ENCODE measurements at places on chromosomes 11 and 22.

DNA sequence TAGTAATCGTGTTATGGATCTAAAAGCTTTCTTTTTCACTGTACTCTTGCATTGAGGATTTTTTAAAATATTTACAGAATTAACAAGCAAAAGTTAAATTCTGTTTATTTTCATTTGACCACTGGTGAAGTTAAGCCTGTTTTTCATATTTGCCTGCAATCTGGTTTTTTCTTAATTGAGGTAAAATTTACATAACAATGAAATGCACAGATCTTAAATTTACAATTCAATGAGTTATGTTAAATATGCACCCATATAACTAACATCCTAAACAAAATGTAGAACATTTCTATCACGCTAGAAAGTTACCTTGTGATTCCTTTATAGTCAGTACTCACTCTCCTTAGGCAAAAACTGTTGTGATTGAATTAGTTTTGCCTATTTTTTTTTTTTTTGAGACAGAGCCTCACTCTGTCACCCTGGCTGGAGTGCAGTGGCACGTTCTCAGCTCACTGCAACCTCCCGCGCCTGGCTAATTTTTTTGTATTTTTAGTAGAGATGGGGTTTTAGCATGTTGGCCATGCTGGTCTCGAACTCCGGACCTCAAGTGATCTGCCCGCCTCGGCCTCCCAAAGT lies 54.5 kb upstream of the WEE1 start:
- no peak for DNase-seq

DNA sequence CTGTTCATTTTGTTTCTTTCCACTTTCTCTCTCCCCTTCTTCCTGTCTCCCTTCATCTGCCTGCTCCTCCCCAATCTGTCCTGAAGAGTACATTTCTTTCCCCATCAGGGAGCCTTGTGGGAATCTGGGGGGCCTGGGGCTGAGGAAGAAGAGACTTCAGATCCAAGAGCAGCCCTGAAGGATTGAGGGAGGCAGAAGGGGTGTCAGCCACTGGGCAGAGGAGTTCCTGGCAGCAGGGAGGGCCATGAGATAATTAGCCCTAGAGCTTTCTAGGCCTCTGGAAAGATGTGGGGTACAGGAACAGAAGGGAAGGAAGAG lies 24.4 kb upstream of the OAF start:
- DNase-seq = no peak

DNA sequence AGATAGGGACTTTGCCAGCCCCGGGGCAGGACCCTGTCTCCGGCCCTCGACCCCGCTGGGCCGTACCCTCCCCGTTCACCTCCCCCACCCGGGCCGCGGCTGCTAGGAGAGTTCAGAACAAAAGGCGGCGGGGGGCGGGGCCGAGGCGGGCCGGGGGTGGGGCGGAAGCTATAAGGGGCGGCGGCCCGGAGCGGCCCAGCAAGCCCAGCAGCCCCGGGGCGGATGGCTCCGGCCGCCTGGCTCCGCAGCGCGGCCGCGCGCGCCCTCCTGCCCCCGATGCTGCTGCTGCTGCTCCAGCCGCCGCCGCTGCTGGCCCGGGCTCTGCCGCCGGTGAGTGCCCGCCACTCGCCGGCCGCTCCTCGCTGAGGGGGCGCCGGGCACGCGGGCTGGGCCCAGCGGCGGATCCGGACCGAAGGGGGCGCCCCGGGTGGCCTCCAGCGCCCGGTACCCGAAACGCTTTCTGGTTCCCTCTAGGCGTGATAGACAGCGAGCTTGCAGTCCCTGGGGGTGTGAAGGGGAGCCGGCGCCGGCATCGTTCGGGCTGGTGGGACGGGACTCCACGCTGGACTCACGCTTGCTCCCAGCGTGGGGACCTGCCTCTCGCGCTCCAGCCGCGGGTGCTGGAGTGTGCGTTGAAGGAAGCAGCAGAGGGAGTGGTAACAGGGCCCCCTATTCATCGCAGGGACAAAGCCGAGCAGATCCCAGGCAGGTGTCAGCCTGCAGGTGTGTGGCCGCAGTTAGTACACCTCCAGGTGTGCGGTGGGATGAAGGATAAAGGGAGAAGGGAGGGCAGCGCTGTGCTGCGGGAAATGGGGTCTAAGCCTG lies at the start of gene MMP11:
MMP11 (plus strand) TSS at position 201 of the 825 bp plus-strand sequence; CDS start at position 223, 22 bp downstream.
- DNase-seq = peak; percentile 86

GRCh38 chr11:70872955-70873735 lies 379.2 kb downstream of the SHANK2 start:
- peak; percentile 73 for DNase-seq

- peak; percentile 62 for DNase-seq
Measured at GRCh38 chr11:64850979-64851567, 6.6 kb upstream of the CDC42BPG start.

- DNase-seq = no peak
Measured at GRCh38 chr11:2393941-2394817, 6.4 kb upstream of the TSSC4 start.

DNA sequence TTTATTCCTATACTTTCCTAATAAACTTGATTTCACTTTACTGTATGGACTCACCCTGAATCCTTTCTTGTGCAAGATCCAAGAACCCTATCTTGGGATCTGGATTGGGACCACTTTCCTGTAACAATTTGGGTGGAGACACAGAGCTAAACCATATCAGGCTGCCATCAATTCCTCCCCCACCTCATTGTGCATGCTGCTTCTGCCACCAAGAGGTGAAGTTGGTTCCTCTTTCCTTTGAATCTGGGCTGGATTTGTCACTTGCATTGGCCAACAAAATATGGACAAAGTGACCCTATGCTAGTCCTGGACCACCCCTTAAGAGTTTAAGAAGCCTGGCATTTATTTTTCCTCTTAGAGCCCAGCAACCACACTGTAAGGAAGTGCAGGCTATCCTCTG lies 39.4 kb upstream of the CEP295 start:
- no peak for DNase-seq

- DNase-seq = no peak
Measured at GRCh38 chr11:119511614-119512306, 88.8 kb upstream of the THY1 start.

DNA sequence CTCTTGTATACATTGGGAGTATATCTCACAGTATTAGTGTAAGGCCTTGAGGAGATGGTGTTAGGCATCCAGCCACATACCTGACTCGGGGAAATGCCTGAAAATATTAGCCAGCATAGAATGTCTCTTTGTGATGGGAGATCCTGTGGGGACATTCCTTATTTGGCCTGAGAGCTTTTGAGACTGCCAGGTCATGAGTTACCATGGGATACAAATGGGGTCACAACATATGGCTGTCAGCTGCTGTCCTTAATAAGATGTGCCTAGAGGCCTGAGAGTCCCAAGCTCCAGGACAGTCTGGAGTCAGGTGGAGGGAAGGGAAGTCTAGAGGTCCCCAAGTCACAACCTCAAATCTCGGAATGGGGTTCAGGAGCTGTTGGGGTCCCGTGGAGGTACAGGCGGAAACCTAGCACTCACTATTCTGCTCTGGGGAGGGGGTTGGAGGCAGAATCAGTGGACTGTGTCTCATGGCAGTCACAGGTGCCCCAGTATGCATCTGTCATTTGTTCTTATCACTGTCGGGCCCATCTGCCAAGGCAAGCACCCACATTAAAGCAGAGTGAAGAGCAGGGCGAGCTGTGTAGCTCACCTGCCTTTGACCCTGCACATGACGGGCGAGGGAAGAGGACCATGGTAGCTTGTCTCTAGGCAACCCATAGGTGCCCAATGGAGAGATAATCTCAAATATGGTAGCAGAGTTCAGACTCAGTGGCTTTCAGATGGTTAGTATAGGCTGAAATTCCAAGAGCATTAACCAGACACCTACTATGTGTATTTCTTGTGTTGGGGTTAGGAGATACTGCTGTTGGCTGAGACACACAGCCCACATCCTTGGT lies 29.9 kb downstream of the KCNQ1OT1 start:
- DNase-seq = no peak

DNA sequence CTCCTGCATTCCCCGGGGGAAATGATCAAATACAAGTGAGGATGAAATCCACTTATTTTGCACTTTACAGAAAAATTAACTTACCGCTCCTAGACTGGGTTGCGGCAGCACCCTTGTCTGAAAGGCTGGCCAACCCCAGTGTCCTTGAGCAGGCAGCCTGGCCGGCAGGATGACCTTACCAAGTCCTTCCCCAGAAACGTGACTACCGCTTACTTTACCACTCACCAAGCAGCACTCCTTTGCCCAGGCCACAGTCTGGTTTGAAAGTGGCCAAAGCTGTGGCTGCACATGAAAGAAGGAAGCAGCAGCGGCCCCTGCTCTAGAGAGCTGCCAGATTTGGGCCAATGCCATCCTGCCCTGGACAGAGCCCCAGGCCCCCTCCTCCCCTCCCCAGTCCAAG lies 20.3 kb downstream of the MYH9 start:
- no peak for DNase-seq

- DNase-seq = peak; percentile 65
Measured at GRCh38 chr11:117819096-117820040, 5.2 kb downstream of the FXYD2 start.

DNA sequence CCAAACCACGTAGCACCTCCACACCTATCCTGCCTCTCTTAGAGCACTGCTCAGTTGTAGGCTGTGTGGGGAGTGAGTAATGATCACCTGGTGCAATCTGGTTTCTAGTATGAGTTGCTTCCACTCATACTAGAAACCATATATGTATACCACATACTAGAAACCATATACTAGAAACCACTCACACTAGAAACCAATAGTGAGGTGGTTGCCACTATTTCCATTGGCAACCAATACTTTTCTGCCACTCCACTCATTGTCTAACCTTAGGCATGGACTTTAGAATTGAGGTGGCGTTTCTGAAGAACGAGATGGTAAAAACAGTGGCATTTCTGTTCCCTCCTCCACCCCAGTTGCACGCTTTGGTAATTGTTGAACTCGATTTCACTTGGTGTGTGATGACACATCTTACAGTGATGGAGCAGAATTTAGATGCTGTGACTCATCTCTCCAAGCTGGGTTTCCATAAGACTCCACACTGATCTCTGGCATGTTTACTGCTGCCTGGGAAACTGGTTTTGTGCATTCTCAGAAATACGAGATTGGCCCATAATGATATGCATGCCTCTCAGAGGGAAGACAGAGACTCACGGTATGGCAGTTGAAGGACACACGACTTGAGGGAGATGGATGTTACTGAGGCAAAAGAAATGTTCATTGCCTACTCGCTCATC lies 82.9 kb downstream of the KIRREL3 start:
- DNase-seq = no peak

DNA sequence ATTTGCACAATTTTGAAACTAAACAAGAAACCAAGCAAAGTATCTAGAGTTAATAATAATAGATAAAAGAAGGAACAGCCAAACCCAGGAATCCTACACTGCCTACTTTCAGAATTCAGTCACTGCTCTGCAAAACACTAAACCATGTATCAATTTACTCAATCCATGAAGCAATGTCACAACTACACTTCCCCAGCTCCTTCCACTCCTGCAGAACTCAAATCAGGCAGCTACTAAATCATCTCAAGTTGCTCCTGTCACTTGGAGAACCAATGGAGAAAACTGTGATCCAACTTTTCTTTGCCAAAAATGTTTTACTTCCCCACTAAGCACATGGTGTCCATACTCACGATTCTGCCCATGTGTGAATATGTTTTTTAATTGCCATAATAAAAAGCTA lies 24.9 kb upstream of the C11orf58 start:
- no peak for DNase-seq

- DNase-seq = no peak
Measured at GRCh38 chr11:27972522-27973170, 135.3 kb downstream of the KIF18A start.

GRCh38 chr22:31080164-31080847 lies 812 bp upstream of the SMTN start:
- DNase-seq = no peak

GRCh38 chr11:84249344-84250135 lies 963.4 kb upstream of the CCDC90B start:
- DNase-seq = no peak

DNA sequence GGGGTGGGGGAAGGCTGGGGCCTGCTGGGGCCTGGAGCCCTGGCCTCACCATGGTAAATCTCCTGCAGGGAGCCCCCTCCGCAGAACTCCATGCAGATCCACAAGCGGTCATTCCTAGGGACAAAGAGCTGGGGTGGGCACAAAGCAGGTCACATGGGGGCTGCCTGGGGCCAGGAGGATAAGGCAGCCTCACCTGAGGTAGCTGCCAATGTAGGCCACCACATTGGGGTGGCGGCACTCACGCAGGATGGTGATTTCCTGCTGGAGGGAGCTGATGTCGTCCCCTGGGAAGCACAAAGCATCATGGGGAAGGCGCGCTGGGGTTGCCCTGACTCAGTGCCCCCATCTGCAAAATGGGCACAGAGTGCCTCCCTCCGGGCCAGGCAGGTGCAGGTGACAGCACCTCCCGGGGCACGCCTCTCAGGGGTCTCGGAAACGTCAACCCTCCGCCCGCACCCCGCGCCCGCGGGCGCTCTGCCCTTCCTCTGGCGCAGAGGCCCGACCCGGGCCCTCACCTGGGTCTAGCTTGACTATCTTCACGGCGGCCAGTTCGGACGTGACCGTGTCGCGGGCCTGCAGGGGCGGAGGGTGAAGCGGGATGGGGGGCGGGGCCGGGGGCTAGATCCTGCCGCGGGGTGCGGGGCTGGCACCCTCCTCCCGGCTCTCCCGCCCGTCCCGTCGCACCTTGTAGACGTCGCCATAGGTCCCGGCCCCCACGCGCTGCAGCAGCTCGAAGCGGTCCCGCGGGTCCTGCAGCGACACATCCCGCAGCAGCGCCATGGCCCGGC lies 450 bp downstream of the MAP4K2 start:
- DNase-seq = no peak

GRCh38 chr22:39098576-39098975 lies 1.5 kb downstream of the APOBEC3H start:
- no peak for DNase-seq

DNA sequence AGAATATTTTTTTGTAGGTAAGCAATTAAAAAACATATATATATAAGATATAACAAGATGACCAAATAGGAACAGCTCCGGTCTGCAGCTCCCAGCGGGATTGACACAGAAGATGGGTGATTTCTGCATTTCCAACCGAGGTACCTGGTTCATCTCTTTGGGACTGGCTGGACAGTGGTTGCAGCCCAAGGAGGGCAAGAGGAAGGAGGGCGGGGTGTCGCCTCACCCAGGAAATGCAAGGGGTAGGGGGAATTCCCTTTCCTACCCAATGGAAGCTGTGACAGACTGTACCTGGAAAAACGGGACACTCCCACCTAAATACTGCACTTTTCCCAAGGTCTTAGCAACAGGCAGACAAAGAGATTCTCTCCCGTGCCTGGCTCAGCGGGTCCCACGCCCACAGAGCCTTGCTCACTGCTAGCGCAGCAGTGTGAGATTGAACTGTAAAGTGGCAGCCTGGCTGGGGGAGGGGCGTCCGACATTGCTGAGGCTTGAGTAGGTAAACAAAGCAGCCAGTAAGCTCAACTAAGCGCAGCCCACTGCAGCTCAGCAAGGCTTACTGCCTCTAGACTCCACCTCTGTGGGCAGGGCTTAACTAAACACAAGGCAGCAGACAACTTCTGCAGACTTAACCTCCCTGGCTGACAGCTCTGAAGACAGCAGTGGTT lies 163.8 kb downstream of the CWF19L2 start:
- DNase-seq = peak; percentile 46

DNA sequence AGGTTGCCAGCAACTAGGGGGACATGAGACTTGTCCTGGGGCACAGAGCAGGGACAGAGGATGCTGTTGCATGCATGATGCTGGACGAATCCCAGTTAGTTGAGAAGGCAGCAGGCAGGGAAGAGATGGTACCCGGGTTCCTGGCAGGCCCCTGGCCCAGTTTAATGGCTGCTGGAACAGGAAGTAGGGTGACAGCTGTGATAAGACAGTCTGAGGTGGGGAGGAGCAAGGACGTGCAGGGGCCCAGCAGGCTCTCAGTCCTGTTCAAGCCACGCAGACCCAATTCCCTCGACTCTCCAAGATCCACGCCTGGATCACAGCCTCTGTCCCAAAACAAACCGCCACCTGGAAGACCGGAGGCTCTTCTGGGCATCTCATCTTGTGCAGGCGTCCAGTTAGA lies 32.0 kb downstream of the LRRC10B start:
- DNase-seq = no peak

Data from iPS-NIHi11 (cell line).